PC-3 (cell line): ENCODE measurements at places on chromosomes 16 and 17. TPM values are rescaled to one million over a fixed set of nuclear protein-coding genes. Genes with fewer than 3 reads are reported as not detected.
A peak's percentile ranks its signal among the peaks of the same experiment; 100 is the strongest.

DNA sequence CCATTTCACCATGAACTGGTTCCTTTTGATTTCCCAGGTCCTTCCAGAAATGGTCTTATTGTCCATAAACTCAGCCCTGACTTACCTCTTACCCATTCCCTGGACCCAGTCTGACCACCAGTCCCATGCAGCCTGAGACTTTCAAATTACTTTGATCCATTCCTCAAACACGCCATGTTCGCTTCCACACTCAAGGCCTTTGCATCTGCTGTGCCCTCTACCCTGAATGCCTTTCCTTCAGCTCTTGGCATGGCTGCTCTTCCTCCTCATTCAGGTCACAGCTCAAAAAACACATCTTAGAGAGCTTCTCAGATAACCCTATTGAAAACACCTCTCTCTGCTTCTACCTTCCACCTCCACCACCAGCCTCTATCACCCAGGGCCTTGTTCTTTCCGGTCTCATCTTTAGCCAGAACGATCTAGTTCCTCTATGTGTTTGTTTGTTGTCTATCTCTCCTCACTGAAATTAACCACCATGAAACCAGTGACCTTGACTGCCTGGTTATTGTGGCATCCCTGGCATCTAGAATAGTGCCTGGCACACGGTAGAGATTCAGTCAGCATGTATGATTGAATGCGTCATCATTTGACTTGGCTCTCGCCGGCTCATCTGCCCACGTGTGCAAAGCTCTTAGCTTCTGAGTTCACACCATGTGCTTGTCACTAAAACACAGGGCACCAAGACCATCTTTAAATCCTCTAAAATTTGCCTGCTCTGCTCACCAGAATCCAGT, 12.8 kb downstream of the CRYM start:
- no peak overlapping the region for H3K4me3 ChIP-seq
- no peaks in the 10 kb centered on the region for H3K27me3 ChIP-seq
- no peak for DNase-seq
- no peaks in the 10 kb centered on the region for H3K36me3 ChIP-seq
- H3K4me1 ChIP-seq = peaks cover 7% of the 10 kb centered on the region; the same call in 1 of the 2 replicates
- no peak overlapping the region for H3K27ac ChIP-seq

- peaks cover 13% of the 10 kb centered on the region for H3K36me3 ChIP-seq
- H3K27me3 ChIP-seq = no peaks in the 10 kb centered on the region
- H3K4me1 ChIP-seq = no peaks in the 10 kb centered on the region
- DNase-seq = no peak
Observed at GRCh38 chr17:82479602-82480001, 21.1 kb downstream of the NARF start.

GRCh38 chr17:60920107-60920506, 242.5 kb downstream of the BCAS3 start:
- no peak overlapping the region for H3K27ac ChIP-seq
- peaks cover 7% of the 10 kb centered on the region; the same call in 1 of the 2 replicates for H3K4me1 ChIP-seq
- no peaks in the 10 kb centered on the region for H3K36me3 ChIP-seq

- no peak overlapping the region for H3K4me3 ChIP-seq
- H3K27ac ChIP-seq = 0 out of 2 replicates have a peak overlapping the region, but pooled peaks have one; percentile 3
- DNase-seq = peak; percentile 41
- peaks cover 5% of the 10 kb centered on the region; the same call in 1 of the 2 replicates for H3K4me1 ChIP-seq
- peaks cover 11% of the 10 kb centered on the region; the same call in 1 of the 2 replicates for H3K36me3 ChIP-seq
Observed at GRCh38 chr17:35705705-35706104, 25.7 kb upstream of the RASL10B start.

Gene SEZ6
- not detected in 2 replicates for total RNA-seq

DNA sequence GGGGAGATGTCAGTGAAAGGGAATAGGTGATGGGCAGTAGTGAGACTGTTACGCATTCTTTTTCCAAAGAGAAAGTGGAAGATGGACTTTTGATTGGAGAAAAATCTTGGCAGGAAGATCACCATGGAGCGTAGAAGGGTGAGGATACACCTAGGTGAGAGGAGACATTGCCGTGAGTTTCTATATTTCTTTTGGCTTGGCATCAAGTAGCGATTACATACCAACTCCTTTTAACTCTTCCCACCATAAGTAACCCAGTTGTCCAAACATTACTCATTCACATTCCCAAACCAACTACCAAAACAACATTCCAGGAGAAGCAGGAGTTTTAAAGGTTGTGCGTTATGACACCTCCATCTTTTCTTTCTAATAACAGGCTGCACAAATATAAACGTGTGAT, 10.7 kb upstream of the KRT28 start:
- no peaks in the 10 kb centered on the region for H3K36me3 ChIP-seq
- peaks cover 28% of the 10 kb centered on the region for H3K4me1 ChIP-seq
- H3K4me3 ChIP-seq = peak overlapping the region; percentile 34; the same call in 1 of the 2 replicates
- peak; percentile 87 for DNase-seq
- peak overlapping the region; percentile 78 for H3K27ac ChIP-seq
- H3K27me3 ChIP-seq = no peaks in the 10 kb centered on the region

Gene CSH1
- not detected in 2 replicates for total RNA-seq

DNA sequence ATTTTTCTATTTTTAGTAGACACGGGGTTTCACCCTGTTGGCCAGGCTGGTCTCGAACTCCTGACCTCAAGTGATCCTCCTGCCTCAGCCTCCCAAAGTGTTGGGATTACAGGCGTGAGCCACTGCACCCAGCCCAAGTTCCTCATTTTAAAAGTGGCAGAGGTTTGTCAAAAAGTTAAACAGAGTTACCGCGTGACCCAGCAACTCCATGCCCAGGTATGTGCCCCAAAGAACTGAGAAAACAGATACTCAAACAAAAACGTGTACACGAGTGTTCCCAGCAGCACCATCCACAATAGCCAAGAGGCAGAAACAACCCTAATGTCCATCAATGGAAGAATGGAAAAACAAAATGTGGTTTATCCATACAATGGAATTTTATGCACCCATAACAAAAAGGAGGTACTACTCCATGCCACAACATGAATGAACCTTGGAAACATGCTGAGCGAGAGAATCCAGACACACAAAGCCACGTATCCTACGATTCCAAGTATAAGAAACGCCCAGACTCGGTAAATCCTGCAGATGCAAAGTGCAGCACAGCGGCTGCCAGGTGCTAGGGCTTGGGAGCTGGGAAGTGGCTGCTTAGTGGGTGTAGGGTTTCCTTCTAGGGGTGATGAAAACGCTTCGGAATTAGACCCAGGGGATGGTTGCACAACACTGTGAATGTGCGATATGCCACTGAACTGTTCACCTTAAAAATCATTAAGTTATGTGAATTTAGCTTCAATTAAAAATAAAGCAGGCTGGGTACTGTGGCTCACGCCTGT, 24.8 kb downstream of the ADCY9 start:
- no peak overlapping the region for H3K4me3 ChIP-seq
- H3K4me1 ChIP-seq = no peaks in the 10 kb centered on the region
- H3K27ac ChIP-seq = no peak overlapping the region
- H3K36me3 ChIP-seq = no peaks in the 10 kb centered on the region
